Stimulated activated CD4-positive, alpha-beta T cell treated with anti-CD3 and anti-CD28 coated beads, Interleukin-1b, Interleukin-23, amount 100 ng/mL, for 1 hour (primary cell): ENCODE measurements at places on chromosomes 7 and 10.

- no peak for DNase-seq
Measured at GRCh38 chr7:99403764-99404163, 4.6 kb downstream of the PDAP1 start.

GRCh38 chr10:133159950-133160825 lies at the start of gene KNDC1:
Gene KNDC1, plus strand, starts transcription at chr10:133160219. Its CDS starts 249 bp downstream, at chr10:133160468.
- no peak for DNase-seq

- no peak for DNase-seq
Measured at GRCh38 chr10:11245510-11245909, 227.8 kb downstream of the CELF2 start.

- no peak for DNase-seq
Measured at GRCh38 chr10:76017026-76017732, 585.8 kb downstream of the LRMDA start.

DNA sequence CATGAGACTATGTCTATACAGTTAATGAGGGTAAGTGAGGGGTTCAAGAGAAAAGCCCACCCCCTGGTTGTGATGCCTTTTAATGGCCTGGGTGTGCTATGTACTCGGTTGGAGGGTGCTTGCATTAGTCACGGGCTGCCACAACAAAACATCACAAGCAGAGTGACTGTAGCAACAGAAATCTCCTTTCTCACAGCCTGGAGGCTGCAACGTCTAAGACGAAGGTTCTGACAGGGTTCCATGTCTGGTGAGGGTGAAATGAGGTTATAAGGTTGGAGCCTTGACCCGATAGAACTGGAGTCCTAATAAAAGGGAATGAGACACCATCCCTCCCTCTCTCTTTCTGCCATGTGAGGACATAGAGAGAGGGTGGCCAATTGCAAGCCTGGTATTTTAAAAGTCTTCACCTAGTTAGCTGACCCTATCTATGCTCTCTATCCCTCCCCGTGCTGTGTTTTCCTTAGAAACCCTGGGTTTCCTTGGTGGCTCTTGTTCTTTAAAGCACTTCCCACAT lies 126.0 kb upstream of the GDF10 start:
- no peak for DNase-seq

DNA sequence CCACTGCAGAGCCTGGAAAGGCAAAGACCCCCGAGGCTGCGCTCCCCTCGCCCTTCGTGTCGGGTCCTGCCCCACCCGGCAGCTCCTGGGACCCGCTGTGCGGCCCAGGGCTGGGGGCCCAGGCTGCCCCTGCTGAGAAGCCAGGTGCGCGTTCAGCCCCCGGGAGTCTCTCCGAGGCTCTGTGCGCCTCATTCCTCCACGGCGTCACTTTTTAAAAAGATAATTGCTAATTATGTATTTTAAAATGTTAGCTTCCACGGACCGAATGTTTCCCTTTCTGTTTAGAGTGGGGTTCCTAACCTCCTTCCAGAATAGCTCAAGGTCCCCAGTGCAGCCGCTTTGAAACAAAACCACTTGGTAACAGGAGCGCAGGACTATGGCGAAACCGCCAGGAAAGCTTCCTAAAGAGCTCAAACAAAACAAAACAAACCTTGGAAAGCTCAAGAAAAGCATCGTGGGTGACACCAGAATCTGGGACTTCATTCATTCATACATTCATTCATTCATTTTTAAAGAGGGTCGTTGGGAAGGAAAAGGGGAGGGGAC lies 45.6 kb downstream of the PDIA4 start:
- no peak for DNase-seq

DNA sequence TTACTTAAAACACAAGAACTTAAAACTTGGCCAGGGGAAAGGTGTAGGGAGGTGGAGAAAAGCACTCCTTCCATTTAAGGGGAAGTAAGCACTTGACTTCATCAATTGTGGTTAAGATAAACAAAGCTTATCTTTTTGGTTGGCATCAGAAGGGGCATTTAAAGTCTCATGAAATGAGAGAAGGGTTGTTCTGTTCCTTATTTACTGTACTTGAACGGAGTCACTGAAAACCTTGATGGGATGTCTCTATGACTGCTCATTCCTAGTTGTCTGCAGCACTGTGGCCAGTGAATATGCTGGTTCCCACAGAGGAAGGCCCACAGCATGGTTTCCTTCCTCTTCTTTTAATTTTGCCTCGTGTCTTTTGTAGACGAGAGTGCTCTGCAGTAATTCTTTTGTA lies 229.3 kb downstream of the AUTS2 start:
- DNase-seq = no peak

GRCh38 chr10:71737834-71738197 lies 18.2 kb upstream of the C10orf105 start:
- DNase-seq = no peak

GRCh38 chr7:21867816-21868575 lies 77.7 kb downstream of the CDCA7L start:
- DNase-seq = no peak

- DNase-seq = no peak
Measured at GRCh38 chr7:20329389-20330238, 1.1 kb upstream of the ITGB8 start.

GRCh38 chr10:124074501-124075109 lies 18.8 kb downstream of the CHST15 start:
- no peak for DNase-seq

- no peak for DNase-seq
Measured at GRCh38 chr10:5349362-5349761, 15.4 kb upstream of the UCN3 start.
